ENCODE measurements at places on chromosomes 1 and 21. TPM values are rescaled to one million over a fixed set of nuclear protein-coding genes. Genes with fewer than 3 reads are reported as not detected.

Gene ZNF691
- total RNA-seq = 8.0 TPM

Gene KAZN
- total RNA-seq = 2.2 TPM

Gene CHI3L1
- total RNA-seq = 1.0 TPM

Gene KCNJ6
- not detected for total RNA-seq

- no peak for DNase-seq
Observed at GRCh38 chr1:62424411-62424810, 12.4 kb upstream of the USP1 start.

DNA sequence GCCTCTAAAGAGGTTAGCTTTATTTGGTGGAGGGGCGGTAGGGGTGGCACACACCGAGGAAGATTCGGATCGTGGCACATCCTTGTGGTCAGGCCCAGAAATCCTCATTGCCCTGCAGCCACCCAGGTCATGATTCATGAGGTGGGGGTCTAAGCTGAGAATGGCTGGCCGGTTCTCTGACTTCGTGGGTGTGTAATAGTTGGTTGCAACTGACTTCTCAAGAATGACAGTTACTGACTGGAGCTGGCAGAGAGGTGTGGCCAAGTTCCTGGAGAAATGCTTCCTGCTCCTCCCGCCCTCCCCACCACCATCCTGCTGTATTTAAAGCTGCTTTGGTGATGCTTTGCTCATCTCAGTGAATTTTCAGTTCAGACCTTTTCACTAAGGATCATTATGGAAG lies 198.6 kb downstream of the KIF26B start:
- DNase-seq = no peak

DNA sequence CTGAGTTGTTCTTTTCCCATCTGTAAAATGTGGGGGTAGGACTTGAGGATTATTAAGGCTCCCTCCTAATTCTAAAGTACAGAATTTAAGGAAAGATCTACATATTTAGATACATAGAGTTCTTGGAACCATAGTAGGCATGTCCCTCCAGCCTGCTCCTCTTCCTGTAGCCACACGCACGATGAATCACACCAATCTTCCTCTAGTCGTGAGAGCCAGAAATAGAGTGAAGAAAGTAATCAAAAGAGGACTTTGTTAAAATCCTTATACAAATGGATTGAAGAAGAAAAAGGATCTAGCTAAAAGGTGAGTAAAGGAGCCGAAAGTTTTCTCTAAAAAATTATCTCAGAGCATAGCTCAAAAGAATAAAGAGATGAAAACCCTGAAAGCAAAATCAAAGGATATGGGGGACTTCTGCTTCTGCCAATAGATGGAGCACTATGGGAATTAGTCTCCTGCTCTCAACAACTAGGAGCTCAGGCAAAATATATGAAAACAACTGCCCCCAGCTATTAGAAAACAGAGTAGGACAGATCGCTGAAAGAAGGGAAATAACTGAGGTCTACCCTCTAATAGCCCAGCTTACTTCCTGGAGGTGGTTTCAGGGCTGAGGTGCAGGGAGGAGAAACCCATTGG lies 8.5 kb downstream of the C1orf141 start:
- no peak for DNase-seq

GRCh38 chr1:24572301-24572700 lies 16.4 kb downstream of the NCMAP start:
- no peak for DNase-seq

DNA sequence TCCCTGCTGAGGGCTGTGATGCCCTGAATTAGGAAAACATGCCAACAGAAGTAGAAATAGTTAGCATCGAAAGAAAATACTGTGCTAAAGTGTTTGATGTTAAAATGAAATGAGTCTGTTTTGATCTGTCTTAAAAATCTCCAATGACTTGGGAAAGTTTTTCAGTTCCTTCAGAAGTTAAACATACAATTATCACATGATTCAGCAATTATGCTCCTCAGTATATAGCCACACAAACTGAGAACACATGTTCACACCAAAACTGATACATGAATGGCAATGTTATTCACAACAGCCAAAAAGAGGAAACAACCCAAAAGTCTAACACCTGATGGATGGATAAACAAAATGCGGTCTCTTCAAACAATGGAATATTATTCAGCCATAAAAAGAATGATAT lies 130.6 kb downstream of the PTPN14 start:
- DNase-seq = no peak

DNA sequence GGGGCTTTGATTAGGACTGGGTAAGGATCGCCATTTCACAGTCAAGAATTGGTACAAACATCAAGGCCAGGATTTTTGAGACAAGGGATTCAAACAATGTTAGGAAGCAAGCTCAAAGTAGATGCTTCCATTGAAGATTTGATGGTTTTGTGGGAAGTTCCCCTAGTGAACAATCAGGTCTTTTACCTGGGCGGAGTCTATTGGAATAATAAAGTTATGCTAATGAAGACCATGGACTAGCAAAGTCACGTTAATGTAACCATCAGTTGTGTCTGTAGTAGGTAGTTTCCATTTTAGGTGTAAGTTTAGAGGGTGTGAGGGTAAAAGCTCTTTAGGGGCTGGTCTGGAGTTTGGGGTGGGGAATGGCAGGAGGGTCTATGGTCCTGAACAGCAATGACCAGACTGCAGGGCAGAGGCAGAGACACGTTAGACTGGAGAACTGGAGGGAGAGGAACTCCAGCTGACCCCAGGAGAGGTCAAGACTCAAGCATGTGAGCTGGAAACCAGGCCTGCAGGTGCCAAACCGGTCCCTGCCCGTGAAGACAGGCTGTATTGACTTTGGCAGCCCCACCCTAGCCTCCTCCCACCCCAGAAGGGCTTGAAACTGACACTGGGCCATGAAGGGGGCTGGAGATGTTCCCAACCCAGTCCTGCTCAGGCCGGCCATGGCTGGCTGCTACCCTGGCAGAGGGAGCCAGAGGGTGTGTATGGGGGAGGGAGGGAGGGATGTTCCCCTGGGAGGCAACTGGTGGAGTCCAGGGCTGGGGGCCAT lies 36.0 kb upstream of the GPR37L1 start:
- DNase-seq = peak; percentile 37

- no peak for DNase-seq
Observed at GRCh38 chr1:11058595-11059154, 1.1 kb downstream of the SRM start.

- DNase-seq = no peak
Observed at GRCh38 chr1:27789540-27790041, 16.6 kb downstream of the STX12 start.

DNA sequence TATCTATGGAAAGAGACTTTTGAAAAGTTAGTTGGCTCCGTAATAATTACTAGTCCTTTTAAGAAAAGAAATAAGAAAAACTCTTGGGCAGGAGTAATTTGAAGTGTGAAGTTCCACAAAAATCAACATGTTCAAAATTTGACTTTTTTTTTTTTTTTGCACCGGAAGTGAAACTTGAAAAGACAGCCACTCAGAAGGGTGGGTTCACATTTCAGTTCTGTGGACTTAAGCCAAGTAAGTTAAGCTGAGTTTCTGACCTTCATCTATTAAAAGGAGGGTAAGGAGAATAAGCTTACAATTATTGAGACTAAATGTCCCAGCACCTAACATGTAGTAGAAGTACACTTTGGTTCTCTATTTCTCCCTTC lies 11.0 kb downstream of the RO60 start:
- DNase-seq = no peak

GRCh38 chr1:1906185-1907097 lies 8.6 kb upstream of the CALML6 start:
- peak; percentile 91 for DNase-seq

GRCh38 chr1:175154629-175155472 lies 37.7 kb downstream of the KIAA0040 start:
- DNase-seq = peak; percentile 83

- no peak for DNase-seq
Observed at GRCh38 chr1:195941795-195942194, 666.4 kb downstream of the KCNT2 start.

Measured in left ventricle myocardium superior (tissue), 1 donor.